ENCODE measurements at places on chromosomes 1 and 21.

DNA sequence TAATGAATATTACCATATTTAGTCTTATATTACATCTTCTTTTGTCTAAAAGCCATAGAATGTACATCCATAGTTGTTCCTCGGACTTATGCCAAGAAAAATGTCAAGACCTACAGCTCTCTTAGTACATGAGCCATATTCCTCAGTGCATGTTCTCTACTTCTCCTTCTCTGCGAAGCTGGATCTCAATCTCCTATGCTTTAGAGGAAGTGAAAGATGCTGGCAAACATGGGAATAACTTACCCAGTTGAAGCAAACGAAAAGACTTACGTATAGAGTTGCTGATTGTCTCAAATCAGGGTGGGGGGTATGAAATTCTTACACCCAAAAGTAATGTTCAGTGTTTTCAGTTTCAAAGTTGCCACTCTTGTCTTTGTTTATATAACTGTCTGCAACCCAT is 32.7 kb downstream of the OR13G1 start:
- no peak for DNase-seq

- no peak for DNase-seq
Observed at GRCh38 chr1:208160259-208160819, 83.8 kb downstream of the PLXNA2 start.

- peak; percentile 3 for DNase-seq
Observed at GRCh38 chr1:109805486-109806165, 41.9 kb upstream of the EPS8L3 start.

DNA sequence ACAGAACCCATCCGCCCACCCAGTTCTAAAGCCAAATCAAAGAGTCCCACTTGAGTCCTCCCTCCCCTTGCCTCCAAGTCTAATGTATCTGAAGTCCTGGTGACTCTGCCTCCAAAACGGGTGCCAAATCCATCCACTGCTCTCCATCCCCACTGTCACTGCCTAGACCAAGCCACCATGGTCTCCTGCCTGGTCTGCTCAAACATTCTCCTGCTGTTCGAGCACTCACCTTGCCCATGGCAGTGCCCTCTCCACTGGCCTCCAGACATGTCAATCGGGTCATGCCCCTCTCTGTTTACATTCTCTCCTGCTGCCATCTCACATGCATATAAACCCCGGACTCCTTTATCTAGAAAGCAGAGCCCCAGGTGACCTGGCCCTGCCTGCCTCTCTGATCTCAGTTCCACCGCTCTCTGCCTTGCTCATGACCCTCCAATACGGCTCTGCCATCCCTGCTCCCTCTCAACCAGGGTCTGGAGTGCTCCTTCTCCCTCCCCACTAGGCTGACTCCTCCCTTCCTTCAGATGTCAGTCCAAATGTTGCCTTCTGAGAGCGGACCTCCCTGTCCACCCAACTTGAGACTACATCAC is 32.1 kb upstream of the MX1 start:
- no peak for DNase-seq

GRCh38 chr1:215888159-215888558 is 321.1 kb downstream of the KCTD3 start:
- DNase-seq, result no peak

GRCh38 chr1:62117018-62117750 is 77.5 kb upstream of the L1TD1 start:
- no peak for DNase-seq

DNA sequence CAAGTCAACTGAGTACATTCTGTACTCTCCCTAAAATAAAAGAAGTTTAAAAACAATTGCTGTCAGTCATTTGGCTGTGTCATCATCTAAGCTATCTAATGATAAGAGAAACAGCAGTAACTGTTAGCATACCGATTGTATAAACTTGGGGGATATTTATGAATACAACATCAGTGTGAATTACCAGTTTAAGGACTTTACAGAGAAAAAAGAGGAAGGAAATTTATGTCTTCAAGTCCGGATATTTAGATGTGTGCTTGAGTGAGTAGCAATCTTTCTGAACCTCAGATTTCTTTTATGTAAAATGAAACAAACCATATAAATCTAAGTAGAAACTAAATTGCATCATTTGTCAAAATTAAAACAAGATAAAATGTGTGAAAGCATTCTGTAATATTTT is 1557.0 kb downstream of the MRPL39 start:
- DNase-seq, result no peak

- no peak for DNase-seq
Observed at GRCh38 chr21:41402796-41403195, 23.2 kb upstream of the MX1 start.

DNA sequence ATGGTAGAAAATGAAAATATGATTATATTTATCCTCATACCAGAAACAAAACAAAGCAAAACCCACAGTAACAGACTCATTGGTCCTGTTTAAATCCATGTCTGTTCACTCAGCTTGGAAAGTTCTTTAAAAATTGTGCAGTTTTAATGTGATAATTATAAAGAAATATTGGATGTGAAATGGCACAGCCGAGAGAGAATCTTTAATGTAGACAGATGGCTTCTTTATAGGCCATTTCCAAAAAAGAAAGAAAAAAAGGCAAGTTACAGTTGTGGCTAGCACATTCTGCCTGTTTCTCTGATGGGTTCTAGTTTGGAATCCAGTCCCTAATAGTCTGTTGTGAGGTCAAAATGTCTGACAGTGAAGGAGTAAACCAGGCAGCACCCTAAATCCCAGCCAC is 62.0 kb downstream of the SH3BGR start:
- DNase-seq, result no peak

- DNase-seq, result no peak
Observed at GRCh38 chr1:51912881-51913280, 34.4 kb upstream of the NRDC start.

GRCh38 chr1:156003923-156004188 is 16.9 kb downstream of the SSR2 start:
- DNase-seq, result no peak

- no peak for DNase-seq
Observed at GRCh38 chr1:196007763-196008162, 600.5 kb downstream of the KCNT2 start.

DNA sequence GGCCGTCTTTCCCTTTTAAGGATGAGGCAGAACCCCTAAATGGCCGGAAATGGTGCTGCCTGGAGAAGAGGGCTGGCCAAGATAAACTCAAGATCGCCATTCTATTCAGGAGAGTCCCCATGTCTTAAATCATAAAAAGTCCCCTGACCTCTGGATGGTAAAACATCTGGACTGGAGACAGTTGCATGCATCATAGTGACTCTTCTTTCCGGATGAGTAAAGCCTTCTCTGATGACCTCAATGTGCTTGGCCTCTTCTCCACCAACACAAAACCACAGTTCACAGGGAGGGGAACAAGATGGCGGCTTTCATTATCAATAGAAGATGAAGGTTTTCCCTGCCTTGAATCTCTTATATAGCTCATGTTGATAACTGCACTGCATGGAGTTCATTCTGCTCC is 27.5 kb upstream of the H6PD start:
- DNase-seq, result no peak

DNA sequence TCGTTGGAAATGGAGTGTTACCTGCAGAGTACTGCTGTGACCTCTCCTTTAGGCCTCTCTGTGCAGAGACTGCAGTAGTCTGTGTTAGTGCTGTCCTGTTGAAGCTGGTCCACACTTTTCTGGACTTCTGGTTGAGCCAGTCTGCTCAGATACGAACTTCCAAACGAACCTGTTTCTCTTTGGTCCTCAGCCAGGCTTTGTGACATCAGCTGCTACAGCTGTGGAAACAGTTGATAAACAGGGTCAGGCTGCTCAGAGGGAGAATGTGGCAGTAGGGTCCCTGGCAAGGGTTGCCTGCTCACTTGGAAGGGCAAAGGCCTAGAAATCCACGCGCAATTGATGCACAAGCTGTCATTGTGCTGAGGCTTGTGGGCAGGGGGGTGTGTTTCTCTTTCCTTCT is 98.8 kb downstream of the NOS1AP start:
- no peak for DNase-seq

GRCh38 chr21:17427831-17428483 is 84.9 kb upstream of the CXADR start:
- DNase-seq, result no peak

- DNase-seq, result no peak
Observed at GRCh38 chr1:95048317-95048716, 24.4 kb downstream of the ALG14 start.

- DNase-seq, result no peak
Observed at GRCh38 chr1:200423235-200423634, 13.4 kb upstream of the ZNF281 start.

DNA sequence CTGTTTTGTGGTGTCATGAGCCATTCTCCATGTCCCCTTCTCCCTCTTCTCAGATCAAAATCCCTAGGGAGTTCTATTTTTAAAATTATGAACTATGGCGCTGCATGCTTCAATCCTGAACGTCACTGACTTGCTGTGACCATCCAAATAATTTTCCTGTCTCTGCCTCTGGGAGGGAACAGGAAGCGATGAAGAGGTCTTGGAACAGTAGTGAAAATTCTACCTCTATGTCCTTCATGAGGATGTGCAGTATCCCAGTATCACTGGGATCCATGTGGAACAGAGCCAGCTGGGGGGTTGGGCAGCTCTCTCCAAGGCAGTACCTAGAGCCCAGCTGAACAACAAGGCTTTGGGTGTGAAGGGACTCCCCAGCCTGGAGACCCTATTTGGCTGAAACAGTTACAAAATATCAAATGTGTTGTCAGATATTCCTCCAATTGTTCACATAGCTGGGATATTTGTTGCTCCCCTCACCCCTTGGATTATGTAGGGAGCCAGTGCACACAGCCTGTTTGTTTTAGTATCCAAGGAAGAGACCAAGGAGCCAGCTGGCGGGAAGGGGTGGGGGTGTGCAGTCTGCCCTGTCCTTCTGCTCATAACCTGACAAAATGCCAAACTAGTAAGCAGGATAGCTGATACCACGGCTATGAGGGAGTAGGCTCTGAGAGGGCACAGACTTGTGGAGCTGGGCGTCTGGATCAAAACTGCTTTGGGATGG is 7.6 kb downstream of the DCLRE1B start:
- DNase-seq, result no peak

DNA sequence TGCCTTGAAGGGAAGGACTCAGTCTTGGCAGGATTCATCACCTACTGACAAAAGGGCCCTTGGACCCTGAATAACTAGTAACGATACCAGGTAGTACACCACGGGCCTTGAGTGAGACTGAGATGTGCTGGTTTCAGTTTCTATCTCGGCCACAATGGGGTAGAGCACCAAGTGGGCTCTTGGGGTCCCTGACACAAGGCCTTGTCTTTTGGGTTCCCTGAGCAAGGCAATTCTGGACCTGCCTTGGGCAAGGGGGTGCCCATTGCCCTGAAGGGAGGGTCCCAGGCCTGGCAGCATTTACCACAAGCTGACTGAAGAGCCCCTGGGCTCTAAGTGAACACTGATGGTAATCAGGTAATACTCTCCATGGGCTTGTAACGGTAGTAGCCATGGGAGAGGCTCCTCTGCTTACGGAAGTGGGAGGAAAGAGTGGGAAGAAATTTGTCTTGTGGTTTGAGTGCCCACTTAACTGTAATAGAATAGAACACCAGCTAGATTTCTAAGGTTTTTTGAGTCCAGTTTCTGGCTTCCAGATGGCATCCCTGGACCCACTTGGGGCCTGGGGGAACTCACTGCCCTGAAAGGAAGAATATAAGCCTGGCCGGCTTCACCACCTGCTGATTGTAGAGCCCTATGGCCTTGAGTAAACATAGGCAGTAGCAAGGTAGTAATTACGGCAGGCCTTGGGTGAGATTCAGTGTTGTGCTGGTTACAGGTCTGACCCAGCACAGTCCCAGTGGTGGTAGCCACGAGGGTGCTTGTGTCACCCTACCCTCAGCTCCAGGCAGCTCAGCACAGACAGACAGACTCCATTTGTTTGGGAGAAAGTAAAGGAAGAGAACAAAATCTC is 58.5 kb downstream of the WDR4 start:
- DNase-seq, result no peak

DNA sequence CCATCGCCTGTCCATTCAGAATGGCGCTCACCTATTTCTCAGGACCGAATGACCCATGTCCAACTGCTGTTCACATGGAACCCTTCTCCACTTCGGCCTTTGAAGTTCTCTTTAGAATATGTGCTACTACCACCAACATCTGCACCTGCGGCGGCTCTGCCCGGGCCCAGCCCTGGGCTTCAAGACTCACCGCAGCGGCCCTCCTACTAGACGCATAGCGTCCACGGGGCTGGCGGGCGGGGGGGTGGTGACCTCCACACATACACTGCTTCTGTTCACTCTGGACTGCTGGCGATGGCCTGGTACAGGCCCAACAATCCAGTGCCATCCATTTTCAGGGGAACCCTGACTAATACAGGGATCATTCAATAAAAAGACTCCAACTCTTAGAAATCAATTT is 394.2 kb downstream of the VAV3 start:
- DNase-seq, result no peak

DNA sequence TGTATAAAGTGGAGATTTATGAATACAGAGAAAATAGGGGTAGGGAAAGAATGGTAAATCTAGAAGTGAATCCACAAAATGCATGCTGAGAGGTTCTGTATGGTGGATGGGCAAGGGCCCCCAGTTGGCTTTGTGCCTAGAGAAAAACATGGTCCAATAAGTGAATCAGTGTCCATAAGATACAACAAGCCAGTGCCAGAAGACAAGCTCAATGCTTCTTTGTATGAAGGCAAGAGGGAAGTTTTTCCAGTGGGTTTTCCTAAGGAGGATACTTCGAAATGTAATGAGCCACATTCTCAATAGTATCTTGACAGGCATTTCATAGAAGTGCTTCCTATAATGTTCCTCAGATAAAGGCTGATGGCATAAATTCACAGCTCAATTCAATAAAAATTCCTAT is 169.4 kb upstream of the HMCN1 start:
- no peak for DNase-seq

GRCh38 chr1:85957760-85958159 is 198.8 kb downstream of the COL24A1 start:
- no peak for DNase-seq

DNA sequence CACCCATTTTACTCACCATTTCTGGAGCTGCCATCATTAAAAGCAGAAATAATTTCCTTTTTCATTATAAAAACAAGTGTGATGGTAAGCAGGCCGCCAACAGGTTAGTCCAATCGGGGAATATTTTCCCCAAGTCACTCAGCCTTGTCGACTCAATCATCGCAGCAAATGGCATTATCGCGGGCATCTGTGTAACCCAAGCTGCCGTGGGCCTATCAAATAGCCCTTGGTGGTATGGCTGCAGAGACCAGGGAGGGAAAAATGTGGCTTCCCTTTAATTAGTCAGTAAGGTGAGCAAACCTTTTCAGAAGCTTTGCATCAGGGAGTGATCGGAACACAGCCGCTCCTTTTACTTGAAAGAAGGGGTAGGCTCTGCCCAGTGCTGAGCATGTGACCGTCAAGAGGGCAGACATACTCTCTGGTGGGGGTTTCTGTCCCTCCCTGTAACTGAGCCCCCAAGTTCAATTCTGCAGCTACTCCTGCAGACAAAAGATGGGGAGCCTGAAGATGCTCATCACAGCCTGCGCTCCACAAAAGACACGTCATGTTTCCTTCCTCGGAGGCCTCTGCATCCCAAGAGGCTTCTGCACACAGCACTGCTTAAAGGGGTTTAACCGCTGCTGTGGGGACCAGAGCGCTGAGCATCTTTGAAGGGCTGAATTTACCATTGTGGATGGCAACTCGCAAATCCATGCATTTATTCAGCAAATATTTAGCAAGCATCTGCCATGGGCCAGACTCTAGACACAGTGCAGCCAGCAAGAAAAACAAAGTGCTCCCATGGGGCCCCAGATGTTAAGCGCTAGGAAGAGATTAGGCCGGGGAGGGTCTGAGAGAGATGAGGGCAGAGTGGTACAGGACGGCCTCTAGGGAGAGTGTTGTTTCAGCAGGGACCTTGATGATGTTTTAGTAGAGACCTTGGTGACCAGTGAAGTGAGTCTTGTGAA is 1.2 kb upstream of the TMPRSS3 start:
- DNase-seq, result no peak

Measured in upper lobe of right lung (tissue), 1 donor.